ENCODE measurements at places on chromosomes 6 and 20.

DNA sequence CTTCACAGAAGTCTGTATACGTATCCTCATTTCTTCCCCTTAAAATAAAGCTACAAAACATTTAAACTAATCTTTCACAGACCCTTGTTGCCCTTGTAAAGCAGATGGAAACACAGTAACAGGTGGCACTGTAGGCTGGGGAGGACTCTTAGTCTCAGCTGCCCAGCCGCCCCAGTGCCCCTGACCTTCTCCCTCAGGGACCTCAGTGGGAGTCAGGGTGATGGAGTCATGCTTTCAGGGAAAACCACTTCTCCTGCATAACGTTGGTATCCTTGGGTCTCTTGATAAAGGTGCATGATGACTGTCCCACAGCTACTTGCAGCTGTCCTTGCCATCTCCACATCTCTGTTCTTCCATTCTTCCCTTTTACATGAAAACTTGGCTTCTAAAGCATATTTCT is 198.6 kb downstream of the CDKAL1 start:
- no peak for DNase-seq

DNA sequence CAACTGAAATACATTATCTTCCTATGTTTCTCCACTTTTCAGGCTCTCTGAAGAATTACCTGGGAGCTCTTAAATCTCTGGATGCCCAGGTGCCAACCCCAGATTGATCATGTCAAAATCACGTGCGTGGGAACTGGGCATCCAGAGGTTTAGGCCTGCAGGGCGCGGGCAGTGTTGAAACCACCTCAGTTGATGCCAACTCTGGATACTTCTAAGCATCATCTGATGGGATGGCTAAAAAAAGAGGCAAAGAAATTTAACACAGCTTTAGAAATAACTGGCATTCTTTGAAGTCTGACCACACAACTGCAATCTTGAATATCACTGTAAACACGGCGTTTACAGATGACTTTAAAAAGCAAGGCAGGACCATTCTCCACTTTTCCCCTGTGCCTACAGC is 41.9 kb downstream of the PTGIS start:
- no peak for DNase-seq

DNA sequence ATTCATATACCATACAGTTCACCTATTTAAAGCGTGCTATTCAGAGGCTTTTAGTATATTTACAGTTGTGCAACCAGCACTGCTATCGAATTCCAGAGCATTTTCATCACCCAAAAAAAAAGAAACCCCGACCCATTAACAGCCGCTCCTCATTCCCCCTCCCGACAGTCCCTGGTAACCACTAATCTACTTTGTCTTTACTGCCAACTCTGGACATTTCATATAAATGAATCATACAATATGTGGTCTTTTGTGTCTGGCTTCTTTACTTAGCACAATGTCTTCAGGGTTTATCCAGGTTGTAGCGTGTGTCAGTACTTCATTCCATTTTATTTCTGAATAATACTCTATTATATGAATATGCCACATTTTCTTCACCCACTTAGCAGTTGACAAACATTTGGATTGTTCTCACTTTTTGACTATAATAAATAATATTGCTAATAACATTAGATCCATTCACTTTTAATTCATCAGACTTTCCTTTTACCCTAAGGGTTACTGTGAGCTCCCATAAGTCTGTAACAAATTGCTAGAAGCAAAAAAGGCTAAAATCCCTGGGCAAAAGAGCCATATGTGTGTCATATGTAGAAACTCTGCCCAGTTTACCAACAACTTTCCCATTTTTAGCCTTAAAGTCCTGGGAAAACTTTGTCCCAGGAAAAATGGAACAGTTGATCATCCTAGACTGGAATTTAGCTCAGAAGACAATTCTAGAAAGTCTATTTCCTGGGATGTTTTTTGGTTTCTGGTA is 23.2 kb upstream of the ROS1 start:
- no peak for DNase-seq

GRCh38 chr6:168273441-168274036 is 46.0 kb downstream of the DACT2 start:
- DNase-seq = no peak

GRCh38 chr6:5174244-5174643 is 86.5 kb downstream of the LYRM4 start:
- peak; percentile 91 for DNase-seq

GRCh38 chr6:17817763-17818162 is 111.0 kb upstream of the NUP153 start:
- DNase-seq = no peak

DNA sequence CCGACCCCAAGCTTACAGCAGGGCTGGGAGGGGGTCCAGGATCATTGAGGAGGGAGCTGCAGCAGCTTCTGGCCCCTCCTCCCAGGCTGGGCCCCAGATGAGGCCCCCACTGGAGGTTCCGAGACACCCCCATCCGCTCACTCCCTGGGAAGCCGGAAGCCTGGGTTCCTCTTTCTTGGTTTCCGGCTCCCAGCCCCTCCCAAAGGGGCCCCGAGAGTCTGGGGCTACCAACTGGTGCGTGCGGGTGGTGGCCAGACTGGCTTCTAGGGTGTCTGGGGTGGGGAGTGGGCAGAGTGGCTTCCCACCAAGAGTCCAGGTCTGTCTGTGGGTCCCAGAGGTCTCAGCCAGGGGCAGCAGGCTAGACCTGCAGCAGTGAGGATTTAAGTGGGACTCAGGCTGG is 2.2 kb downstream of the RGS19 start:
- peak; percentile 86 for DNase-seq

- no peak for DNase-seq
Measured at GRCh38 chr20:14996883-14997672, 659.7 kb upstream of the FLRT3 start.

DNA sequence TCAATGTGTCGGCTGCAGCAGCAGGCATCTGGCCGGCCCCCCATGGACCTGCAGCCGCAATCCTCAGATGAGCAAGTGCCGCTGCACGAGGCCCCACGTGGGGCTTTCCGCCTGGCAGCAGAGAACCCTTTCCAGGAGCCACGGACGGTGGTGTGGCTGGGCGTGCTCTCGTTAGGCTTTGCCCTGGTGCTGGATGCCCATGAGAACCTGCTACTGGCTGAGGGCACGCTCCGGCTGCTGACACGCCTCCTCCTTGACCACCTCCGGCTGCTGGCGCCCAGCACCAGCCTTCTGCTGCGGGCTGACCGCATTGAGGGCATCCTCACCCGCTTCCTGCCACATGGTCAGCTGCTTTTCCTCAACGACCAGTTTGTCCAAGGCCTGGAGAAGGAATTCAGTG is 3.5 kb downstream of the AP5S1 start:
- no peak for DNase-seq

DNA sequence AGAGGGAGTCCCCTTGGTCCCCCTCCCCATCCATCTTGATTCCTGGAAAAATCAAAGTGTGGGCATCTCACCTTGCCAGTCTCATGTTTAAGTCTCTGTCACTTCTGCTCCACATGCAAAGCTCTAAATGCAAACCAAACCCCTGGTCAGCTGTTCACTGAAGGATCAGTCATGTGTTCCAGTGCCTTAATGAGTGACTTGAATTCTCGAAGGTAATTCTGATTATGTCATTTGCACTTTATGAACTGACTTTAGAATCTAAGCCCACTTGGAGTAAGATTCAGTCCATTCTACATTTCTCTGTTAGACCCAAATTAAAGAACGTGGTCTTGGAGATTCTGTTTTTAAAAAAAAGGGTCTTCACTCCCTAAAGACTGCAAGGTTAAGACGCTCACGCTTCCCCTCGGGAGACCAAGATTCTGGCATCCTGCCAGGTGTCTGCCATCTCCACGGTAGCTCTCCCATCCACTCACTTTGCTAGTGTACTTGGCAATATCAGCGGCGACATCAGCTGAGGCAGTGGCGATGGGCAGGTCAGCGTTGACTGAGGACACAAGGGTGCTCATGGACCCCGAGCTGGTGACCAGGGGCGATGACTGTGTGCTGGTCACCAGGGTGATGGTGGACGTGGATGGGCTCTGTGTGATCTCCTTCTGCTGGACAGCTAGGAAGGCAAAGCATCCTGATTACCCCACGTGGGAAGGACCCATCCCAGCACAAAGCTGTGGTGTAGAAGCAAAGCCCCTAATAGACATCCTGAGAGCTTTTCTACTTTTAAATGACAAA is 120.5 kb downstream of the ZMYND8 start:
- no peak for DNase-seq

DNA sequence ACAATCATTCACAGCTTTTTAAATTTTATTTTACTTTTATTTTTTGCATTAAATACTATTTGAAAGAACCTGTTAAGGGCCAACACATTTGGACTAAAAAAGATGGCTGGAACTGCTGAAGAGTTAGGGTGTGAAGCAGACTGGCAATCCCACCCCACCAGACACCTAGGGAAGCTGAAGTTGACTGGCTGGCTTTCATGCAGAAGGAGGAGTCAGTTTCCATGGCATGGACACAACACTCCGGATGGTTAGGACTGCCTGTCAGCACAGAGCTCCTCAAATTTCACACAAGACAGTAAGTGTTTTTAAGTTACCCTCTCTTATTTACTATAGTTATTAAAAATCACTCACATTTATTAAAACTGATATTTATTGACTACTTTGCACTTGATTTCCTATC is at the start of gene ANKRD66:
ANKRD66 (plus strand) TSS at position 238 of the 400 bp plus-strand sequence. CDS start 5,016 bp downstream, outside the sequence.
- peak; percentile 6 for DNase-seq

DNA sequence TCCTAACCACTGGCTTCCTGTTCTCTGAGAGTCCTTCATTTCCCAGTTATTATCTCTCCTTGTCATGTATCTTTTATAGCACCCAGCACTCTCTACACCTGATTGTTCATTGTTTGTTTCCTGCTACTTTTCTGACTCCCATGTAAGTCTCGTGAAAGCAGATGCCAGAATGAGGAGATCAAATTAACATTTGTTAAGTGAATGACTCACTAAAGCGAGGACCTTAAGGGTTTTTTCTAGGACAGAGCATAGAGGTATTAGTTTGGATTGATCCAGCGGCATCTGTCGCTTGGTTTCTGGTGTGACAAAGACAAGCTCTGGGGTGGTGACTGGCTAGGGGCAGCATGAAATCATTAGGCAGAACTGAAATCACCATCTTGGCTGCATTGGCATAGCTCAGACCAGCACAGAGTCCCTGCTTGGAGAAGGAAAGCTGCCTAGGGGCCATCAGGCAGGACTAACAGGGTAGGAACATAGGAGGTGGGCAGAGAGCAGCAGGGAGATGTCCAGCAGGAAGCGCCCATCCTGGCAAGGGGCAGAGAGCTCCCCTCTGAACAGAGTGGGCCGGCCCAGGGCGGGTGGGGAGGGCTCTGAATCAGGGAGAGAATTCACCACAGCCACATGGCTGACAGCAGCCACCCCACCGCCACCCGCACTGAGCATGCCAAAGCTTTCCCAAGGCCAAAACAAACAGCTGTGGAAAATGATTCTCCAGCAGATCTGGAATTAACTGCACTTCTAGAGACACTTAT is 97.1 kb upstream of the CEP85L start:
- DNase-seq = no peak

- DNase-seq = no peak
Measured at GRCh38 chr6:43982084-43982625, 145.1 kb downstream of the MRPL14 start.

- no peak for DNase-seq
Measured at GRCh38 chr20:48661575-48662455, 166.0 kb downstream of the PREX1 start.

- DNase-seq = no peak
Measured at GRCh38 chr6:167980911-167981580, 16.4 kb upstream of the KIF25 start.

- DNase-seq = no peak
Measured at GRCh38 chr6:161407115-161407514, 133.3 kb upstream of the AGPAT4 start.

GRCh38 chr6:133937909-133938308 is 15.1 kb upstream of the TBPL1 start:
- DNase-seq = no peak

GRCh38 chr6:12950976-12951375 is 234.4 kb downstream of the PHACTR1 start:
- DNase-seq = no peak

- no peak for DNase-seq
Measured at GRCh38 chr20:32651537-32651936, 22.2 kb downstream of the C20orf203 start.

DNA sequence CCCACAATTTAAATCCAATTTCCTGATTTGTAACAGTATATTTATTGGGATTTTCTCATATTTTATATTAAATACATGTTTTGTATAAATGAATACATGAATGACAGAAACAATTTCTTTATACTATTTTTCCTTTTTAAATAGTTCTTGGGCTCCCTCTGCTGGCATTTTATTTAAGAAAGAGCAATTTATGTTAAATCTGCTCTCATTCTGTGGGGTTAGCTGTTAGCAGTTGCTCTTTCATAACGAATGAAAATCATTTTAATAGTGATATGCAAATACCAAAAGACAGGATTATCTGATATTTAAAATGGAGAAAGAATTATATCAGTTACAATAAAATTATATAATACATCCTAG is 118.3 kb downstream of the RALGAPA2 start:
- peak; percentile 54 for DNase-seq

DNA sequence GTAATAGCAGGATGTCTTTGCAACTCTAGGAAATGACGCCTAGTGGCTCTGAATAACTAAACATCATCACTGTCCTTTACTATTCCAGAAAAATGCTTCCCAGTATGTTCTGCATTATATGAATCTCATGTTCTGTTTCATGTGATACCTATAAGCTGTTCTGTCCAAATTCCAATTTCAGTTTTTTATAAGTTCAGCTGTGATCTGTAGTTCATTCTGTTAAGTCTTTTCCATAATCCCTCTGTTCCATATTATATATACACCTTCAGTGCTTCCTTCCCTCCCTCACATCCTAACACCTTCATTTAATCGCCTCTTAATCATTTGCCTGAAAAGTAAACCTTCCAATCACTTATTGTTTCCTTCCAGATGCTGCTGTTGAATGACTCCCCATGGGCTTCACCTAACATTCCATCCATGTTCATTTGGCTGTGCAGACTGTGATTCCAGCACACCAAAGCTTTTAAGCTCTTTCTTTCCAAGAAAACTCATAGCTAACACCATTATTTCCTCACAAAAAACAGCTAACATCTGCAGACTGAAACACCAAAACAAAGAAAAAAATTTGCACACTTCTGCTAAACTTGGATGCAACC is 18.6 kb downstream of the HMGCLL1 start:
- no peak for DNase-seq

DNA sequence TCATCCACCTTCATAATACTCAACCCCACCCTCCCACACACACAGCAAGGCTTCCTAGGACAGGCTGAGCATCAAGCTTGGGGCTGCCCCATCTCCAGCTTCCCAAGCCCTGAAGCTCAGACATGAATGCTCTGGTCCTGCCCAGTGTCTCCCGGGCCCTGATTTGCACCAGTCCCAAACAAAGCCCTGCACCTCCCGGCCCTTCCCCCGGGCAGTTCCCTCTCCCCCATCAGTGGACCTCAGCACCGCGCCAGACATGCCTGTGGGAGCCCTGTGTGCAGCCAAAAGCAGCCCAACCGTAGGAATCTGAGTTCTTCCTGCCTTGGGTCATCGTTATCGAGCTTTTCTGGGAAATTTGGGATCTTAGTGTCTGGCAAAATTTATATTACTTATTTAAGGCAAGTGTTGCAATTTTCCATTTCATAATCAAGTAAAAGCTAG is 63.5 kb downstream of the THBS2 start:
- DNase-seq = no peak
